Cortex of kidney (tissue), 1 donor: ENCODE measurements at places on chromosomes 1 and 21.

- no peak for DNase-seq
Measured at GRCh38 chr1:182996816-182997215, 26.4 kb upstream of the LAMC1 start.

- no peak for DNase-seq
Measured at GRCh38 chr1:90781534-90781933, 64.4 kb upstream of the BARHL2 start.

GRCh38 chr1:112887599-112888283 lies 68.3 kb downstream of the SLC16A1 start:
- DNase-seq, result no peak

DNA sequence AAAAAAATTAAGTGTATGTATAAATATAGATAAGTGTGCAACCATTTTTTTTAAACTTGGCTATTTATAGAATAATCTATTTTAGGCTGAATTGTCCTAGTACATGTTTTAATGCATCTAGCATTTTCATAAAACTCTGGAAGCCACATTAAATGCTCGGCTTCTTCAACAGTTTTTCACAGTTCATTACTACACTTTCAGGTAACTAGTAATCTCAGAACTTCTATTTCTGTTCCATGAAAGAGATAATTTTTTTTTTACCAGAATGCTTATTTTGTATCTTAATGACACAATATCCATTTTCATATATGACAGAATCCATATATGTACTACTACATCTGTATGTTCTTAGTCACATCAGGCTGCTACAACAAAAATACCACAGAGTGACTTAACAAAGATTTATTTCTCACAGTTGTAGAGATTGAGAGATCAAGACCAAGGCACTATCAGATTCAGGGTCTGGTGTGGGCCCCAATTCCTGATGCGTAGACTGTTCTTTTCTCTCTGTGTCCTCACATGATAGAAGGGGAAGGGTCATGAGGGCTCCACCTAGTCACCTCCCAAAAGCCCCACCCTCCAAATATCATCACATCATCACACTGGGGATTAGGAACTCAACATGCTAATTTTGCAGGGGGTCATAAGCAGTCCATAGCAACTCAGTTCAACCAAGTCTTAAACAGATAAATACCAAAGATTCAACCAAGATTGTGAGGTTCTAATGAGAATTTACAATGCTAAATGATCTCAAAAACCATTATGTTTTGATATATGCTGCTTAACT lies 43.1 kb downstream of the ARHGAP29 start:
- no peak for DNase-seq

DNA sequence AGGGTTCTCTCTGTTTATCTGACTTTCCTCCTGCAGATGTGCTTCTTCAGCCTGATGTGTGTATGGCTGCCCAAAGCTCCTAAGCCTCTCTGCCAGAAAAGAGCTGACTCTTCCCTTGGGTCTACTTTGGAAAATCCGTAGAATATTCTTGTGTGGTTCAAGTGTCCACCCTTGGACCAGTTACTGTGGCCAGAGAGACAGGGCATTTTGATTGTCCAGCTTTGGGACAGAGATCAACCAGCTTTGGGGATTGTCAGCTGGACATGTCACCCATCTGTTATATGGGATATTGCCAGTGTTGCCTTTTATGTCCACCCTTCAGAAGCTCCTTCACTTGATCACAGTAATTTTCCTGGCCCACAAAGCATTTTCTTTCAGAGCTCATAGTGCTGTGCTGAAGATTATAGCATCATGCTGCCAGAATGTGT lies 126.2 kb upstream of the L1TD1 start:
- no peak for DNase-seq
